Esophagus (tissue), 2 donors: ENCODE measurements at places on chromosomes 1 and 21. TPM values are rescaled to one million over a fixed set of nuclear protein-coding genes. Genes with fewer than 3 reads are reported as not detected.

EVI5 gene
- polyA plus RNA-seq = 1.9 TPM

VHLL gene
- polyA plus RNA-seq = not detected

OR2L3 gene
- polyA plus RNA-seq = not detected

PAQR6 gene
- 7.7 TPM for polyA plus RNA-seq

RYR2 gene
- 0.35 TPM for polyA plus RNA-seq

MEX3A gene
- polyA plus RNA-seq = 0.59 TPM

IL12RB2 gene
- 1.3 TPM for polyA plus RNA-seq

OPTC gene
- polyA plus RNA-seq = not detected

GBP4 gene
- 3.5 TPM for polyA plus RNA-seq

PCSK9 gene
- polyA plus RNA-seq = 5.1 TPM

CHI3L1 gene
- polyA plus RNA-seq = 19.6 TPM

LAMC2 gene
- polyA plus RNA-seq = 4.2 TPM

CFAP74 gene
- polyA plus RNA-seq = 0.04 TPM

C1orf141 gene
- not detected for polyA plus RNA-seq

SH2D5 gene
- polyA plus RNA-seq = 0.12 TPM

SPATA17 gene
- 0.04 TPM for polyA plus RNA-seq

GBP3 gene
- polyA plus RNA-seq = 6.1 TPM

PROK1 gene
- polyA plus RNA-seq = 0.10 TPM

KRTAP7-1 gene
- not detected for polyA plus RNA-seq

TNFRSF1B gene
- 1.8 TPM for polyA plus RNA-seq

LCE1C gene
- polyA plus RNA-seq = not detected

SLC45A3 gene
- polyA plus RNA-seq = 0.88 TPM

FOXD2 gene
- not detected for polyA plus RNA-seq

KISS1 gene
- polyA plus RNA-seq = not detected

BACE2 gene
- 20.4 TPM for polyA plus RNA-seq

FCMR gene
- polyA plus RNA-seq = 0.90 TPM

ANXA9 gene
- 17.5 TPM for polyA plus RNA-seq

NPR1 gene
- 3.6 TPM for polyA plus RNA-seq

GUCA2A gene
- polyA plus RNA-seq = not detected

ST6GALNAC5 gene
- polyA plus RNA-seq = 0.20 TPM

INKA2 gene
- polyA plus RNA-seq = 1.2 TPM

AMY2A gene
- not detected for polyA plus RNA-seq

RNU5D-1 gene
- not detected for polyA plus RNA-seq
